ENCODE measurements at places on chromosomes 11 and 22. TPM values are rescaled to one million over a fixed set of nuclear protein-coding genes. Genes with fewer than 3 reads are reported as not detected.

The IFTAP gene
- total RNA-seq: 0.99 TPM

The TUBA8 gene
- 1.1 TPM for total RNA-seq

- no peak overlapping the region for H3K27ac ChIP-seq
- H3K27me3 ChIP-seq: no peaks in the 10 kb centered on the region
- no peaks in the 10 kb centered on the region for H3K36me3 ChIP-seq
These were observed 1044.7 kb downstream of the BRD1 start for GRCh38 chr22:48782811-48783511.

DNA sequence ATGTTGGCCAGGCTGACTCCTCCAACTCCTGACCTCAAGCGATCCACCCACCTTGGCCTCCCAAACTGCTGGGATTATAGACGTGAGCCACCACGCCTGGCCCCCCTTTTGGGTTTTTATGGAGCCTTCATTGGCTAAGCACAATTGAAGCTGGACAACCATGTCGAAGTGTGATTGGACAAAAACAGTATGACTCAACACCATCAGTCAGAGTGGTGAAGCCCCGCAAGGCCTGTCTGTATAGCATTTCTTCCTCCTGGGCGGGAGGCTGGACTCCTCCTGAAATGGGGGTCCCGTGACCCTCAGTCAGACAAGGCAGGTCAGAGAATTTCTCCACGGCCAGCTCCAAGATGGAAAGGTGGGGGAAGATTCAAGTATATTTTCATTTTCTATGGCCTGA is 3.1 kb upstream of the PARVB start:
- DNase-seq: no peak
- peak overlapping the region; percentile 72 for H3K4me3 ChIP-seq
- no peak overlapping the region for H3K27ac ChIP-seq
- H3K4me1 ChIP-seq: peaks cover 31% of the 10 kb centered on the region

DNA sequence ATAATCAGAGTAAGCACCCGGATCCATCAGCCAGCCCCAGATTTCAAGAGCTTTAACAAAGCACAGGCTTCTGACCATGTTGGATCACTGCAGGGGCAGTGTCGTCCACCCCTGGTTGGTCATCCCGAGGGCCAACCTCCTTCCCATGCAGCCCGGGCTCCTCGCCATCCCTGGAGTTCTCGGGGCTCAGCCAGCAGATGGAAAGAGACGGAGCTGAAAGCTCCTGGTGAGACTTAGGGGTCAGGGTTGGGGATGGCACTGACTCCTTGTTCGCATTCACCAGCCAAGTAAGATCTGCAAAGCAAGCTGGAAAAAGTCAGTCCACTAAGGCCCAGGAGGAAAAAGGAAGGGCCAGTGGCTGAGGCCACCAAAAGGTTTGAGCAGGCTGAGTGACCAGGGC is 888.9 kb downstream of the BRD1 start:
- no peaks in the 10 kb centered on the region for H3K4me1 ChIP-seq
- no peak for DNase-seq
- H3K4me3 ChIP-seq: no peak overlapping the region
- no peaks in the 10 kb centered on the region for H3K36me3 ChIP-seq
- no peaks in the 10 kb centered on the region for H3K27me3 ChIP-seq

DNA sequence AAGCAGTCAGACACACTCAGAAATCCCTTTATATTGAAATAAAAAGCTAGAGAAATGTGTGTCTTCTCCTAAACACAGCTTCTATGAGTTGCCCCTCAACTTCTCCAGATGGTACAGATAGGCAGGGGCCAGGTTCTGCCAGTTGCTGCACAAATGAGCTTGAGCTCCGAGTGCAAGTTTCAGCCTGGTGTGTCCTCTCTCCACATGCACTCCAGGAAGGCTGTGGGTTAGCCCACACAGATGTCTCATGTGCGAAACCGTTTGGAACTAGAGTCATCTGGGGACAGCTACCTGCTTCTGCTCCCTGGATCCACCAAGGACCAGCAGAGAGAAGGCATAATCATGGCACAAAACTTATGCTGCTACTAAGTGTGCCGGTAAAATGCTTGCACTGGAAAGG is 812.6 kb downstream of the OPCML start:
- peaks cover 5% of the 10 kb centered on the region for H3K27me3 ChIP-seq
- peaks cover 17% of the 10 kb centered on the region for H3K4me1 ChIP-seq
- H3K27ac ChIP-seq: no peak overlapping the region
- no peaks in the 10 kb centered on the region for H3K36me3 ChIP-seq

DNA sequence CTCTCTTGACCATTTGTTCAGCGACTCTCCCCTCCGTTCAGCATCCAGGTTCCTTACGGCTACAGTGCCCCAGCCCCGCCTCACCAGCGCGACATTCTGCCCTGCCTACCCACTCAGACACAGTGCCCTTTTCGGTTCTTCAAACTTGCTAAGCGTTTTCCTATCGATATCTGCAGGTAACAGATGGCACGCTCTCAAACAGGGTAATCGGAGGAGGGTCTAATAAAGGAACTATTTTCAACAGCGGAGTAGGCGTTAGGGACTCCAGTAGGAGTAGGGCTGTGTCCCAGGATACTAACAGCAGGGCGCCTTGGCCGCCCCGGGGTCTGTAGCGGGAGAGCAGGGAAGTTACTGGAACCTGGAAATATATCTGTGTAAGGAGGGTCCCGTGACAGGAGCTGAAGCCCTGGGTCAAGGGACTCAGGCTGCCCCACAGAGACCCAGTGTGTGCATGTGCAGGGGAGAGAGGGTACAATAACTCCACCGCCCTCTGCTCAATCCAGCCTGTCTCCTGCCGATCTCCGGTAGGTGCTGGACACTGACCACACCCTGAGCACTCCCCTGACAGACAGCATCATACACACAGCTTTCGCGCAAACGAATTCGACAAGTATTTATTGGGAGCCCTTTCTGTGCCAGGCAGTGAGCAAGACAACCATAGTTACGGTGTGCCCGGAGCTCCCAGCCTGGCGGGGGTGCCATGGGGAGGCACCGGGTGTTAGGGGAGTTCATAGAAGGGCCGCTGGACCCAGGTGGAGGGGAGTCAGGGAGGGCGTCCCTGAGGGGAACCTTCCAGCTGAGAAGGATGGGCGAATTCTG is 2.1 kb downstream of the KLHL35 start:
- peak overlapping the region; percentile 80 for H3K4me3 ChIP-seq
- H3K4me1 ChIP-seq: peaks cover 20% of the 10 kb centered on the region
- H3K36me3 ChIP-seq: peaks cover 6% of the 10 kb centered on the region
- peaks cover 58% of the 10 kb centered on the region for H3K27me3 ChIP-seq

GRCh38 chr11:85697747-85698146 is 11.8 kb upstream of the CCDC89 start:
- no peaks in the 10 kb centered on the region for H3K27me3 ChIP-seq
- DNase-seq: no peak
- peaks cover 48% of the 10 kb centered on the region for H3K36me3 ChIP-seq
- H3K4me1 ChIP-seq: peaks cover 55% of the 10 kb centered on the region
- no peak overlapping the region for H3K4me3 ChIP-seq
- H3K27ac ChIP-seq: no peak overlapping the region
